ENCODE measurements at places on chromosomes 5 and 9.
A peak's percentile ranks its signal among the peaks of the same experiment; 100 is the strongest.

GRCh38 chr5:159041444-159042198 is 58.1 kb downstream of the EBF1 start:
- no peak for DNase-seq

- no peak for DNase-seq
These were observed 379.5 kb upstream of the GRAMD2B start for GRCh38 chr5:126043688-126044087.

DNA sequence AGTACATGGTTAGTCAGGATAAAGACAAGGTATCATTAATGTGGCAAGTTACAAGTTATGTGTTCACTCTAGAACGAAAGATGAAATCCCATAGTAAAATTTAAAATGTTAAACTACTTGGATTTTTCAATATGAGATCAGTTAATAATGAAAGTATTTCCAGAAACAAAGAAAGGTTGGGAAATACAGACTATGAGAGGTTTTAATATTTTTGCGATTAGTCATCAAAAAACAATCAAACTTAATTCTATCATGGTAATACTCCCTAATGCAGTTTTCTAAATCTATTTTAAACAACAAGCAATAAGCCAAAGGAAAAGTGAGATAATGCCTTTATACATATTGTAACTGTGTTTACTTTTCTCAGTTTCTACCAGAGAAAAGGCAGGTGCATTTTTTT is 10.6 kb downstream of the CDH12 start:
- DNase-seq = no peak

GRCh38 chr5:123906698-123907295 is 394.8 kb downstream of the CSNK1G3 start:
- DNase-seq = no peak

DNA sequence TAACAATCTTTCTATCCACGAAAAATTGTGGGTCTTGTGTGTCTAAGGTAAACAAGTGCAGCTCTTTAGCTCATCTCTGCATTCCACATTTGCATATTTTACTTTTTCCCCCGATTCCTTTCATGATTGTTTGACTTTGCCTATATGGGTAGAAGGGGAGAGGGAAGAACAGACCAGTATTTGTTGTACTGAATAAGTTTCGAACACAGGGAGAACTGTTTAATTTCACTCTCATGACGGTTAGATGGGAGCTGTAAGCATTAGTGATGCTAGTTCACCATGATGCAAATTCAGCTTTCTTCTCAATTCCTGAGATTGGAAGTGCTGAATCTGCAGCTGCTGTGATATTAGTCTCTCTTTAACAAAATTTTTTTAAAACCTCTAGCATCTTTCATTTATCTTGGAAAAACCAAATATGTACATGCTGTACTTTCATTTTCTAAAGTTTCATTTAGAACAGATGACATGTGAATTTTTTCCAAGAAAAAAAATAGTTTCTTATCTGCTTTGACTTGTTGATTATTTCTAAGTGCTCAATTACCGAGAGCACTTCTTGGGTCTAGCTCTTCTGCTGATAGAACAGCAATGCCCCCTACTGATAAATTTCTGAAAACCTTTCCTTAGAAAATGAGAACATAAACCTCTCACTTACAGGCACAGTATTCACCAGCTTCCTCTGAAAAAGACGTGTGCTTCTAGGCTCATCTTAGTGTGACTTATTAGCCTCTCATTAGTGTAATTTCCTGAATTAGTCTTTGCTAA is 149.5 kb downstream of the BAAT start:
- DNase-seq = peak; percentile 50

DNA sequence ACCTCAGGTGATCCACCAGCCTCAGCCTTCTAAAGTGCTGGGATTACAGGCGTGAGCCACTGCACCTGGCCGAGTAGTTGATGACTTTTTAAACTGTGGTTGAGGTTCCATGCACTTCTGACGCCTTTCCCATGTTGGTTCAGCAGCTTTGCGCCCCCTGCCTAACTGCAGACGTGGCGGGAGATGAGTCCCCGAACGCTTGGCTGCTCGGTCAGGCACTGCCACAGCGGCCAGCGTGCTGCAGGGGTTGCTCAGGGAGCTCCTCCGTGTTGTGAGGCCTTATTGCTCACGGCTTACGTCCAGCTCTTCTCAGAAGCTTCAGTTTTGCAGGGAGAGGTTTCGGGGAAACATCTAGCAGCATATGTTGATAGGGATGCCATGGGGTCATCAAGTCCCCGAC is 35.3 kb downstream of the HABP4 start:
- DNase-seq = no peak
